ENCODE measurements at places on chromosomes 4 and X.

GRCh38 chr4:10200869-10201268 lies 84.3 kb upstream of the WDR1 start:
- DNase-seq, result no peak

GRCh38 chr4:77376788-77377460 lies 219.9 kb downstream of the CCNG2 start:
- DNase-seq, result no peak

DNA sequence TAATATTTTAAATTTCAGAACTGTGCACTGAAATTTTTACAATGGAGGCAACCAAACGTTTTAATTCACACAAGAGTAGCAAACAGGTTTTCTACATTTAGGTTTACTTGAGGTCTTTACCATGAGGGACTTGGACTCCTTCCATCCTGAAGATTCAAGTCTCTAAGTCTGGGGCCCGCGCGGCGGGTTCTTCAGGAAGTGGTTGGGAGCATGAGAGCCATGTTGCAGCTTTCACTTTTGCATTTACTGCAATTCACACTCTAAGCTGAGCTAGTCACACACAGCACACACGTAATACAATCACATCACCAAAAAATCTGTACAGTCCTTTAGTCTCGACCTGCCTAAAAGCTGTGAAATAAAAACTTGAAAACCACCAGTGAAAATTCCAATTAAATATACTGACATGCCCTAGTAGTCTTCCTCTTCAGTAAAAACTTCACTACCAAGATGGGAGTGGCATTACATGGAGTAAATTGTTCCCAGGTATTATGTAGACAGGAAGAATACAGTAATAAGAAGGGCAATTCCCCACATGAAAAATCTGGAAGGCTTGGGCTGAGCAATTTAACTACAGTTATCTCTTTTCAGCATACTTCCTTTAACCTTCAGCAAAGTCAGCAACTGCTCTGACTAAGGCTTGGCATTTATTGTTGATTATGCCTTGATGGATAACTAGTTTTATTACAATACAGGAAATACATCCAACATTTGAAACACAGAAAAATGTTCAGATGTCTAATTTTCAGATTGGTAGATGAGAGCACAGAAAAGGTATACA lies 571.1 kb upstream of the DIPK2B start:
- no peak for DNase-seq

DNA sequence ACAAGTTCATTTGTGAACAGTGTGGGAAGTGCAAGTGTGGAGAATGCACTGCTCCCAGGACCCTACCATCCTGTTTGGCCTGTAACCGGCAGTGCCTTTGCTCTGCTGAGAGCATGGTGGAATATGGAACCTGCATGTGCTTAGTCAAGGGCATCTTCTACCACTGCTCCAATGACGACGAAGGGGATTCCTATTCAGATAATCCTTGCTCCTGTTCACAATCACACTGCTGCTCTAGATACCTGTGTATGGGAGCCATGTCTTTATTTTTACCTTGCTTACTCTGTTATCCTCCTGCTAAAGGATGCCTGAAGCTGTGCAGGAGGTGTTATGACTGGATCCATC lies 5.5 kb downstream of the SPRY1 start:
- no peak for DNase-seq

GRCh38 chr4:155241664-155242063 lies 33.2 kb downstream of the NPY2R start:
- DNase-seq, result no peak

DNA sequence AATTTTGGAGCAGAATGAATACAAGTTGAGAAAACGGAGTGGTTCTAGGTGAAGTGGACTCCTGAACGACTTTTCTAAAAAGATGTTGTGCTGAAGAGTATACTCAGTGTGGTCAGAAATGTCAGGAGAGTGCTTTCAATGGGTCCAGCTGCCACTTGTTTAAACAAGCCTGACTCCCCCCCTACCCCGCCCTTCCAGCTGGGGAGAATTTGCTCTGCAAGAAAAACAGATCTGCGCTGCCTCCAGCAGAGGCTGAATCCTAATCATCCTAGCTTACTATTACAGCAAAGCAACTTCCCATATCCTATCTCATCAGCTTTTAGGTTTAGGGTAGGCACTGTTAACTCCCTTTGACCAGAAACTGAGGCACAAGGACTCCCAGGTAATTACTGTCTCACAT lies 1.9 kb downstream of the MAP3K15 start:
- no peak for DNase-seq

GRCh38 chr4:3736806-3737205 lies 29.4 kb upstream of the ADRA2C start:
- DNase-seq, result no peak

- DNase-seq, result peak; percentile 32
Measured at GRCh38 chrX:37825215-37825842, 22.0 kb downstream of the DYNLT3 start.

- DNase-seq, result no peak
Measured at GRCh38 chr4:25007598-25007997, 23.1 kb downstream of the LGI2 start.

- no peak for DNase-seq
Measured at GRCh38 chr4:6419452-6420028, 52.9 kb downstream of the PPP2R2C start.

- DNase-seq, result no peak
Measured at GRCh38 chrX:41604766-41605543, 83.8 kb upstream of the GPR34 start.

- no peak for DNase-seq
Measured at GRCh38 chrX:109049903-109050302, 313.5 kb upstream of the IRS4 start.

DNA sequence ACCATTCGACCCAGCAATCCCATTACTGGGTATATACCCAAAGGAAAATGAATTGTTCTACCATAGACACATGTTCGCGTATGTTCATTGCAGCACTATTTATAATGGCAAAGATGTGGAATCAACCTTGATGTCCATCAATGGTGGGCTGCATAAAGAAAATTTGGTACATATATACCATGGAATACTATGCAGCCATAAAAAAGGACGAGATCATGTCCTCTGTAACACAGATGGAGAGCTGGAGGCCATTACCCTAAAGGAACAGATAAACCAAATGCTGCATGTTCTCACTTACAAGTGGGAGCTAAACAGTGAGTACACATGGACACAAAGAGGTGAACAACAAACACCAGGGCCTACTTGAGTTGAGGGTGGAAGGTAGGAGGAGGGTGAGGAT lies 45.1 kb downstream of the SCML2 start:
- DNase-seq, result no peak

DNA sequence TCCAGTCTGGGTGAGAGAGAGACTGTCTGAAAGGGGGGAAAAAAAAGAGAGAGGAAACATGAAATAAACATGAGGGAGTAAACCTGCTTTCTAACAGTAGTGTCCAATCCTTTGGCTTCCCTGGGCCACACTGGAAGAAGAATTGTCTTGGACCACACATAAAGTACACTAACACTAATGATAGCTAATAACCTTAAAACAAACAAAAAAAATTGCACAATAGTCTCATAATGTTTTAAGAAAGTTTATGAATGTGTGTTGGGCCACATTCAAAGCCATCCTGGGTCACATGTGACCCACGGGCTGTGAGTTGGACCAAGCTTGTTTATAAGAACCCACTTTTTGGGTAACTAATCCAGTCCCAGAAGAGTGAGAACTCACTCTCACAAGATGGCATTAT lies 30.3 kb downstream of the PDS5A start:
- DNase-seq, result no peak

GRCh38 chr4:155543126-155543765 lies 123.4 kb upstream of the GUCY1A1 start:
- DNase-seq, result no peak

DNA sequence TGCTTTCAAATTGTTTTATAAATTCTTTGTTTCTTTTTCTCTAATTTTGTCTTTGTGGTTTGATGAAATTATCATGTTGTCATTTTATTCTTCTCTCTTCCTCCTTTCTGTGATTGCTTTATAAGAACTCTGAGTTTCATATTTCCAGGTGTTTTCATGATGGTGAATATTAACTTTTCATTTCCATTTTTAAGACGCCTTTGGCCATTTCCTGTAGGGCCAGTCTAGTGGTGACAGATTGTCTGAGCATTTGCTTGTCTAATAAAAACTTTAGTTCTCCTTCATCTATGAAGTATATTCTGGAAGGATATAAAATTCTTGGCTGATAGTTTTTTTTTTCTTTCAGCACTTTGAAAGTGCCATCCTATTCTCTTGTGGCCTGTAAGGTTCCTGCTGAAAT lies 128.1 kb downstream of the FAM13A start:
- DNase-seq, result no peak

- no peak for DNase-seq
Measured at GRCh38 chr4:78651250-78651860, 99.8 kb downstream of the ANXA3 start.

- no peak for DNase-seq
Measured at GRCh38 chr4:8701126-8702019, 108.8 kb downstream of the CPZ start.

DNA sequence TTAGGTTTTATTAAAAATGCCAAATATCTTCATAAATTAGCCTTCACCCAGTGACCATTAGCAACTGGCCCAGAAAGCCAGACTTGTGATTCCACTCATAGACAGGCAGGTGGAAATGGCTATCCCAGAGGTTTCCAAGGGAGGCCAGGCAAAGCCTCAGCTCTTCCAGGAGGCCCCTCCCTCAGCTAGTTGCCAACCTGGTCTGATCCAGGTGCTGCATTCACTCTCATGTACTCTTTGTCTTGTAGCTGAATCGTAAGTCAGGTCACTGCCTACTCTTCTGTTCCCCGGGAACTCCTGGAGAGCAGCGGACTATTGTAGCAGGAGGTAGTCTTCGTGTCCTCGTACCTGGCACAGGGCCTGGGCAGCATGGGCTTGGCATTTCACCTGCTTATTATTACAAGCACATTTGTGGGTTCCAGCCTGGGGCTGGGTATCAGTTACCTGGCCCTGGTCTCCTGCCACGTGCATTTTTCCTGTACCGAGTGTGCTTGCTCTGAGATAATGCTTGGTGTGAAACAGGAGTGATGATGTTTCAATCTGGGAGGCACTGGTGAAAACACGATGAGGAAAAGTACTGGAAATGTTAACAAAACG lies 101.6 kb downstream of the FAM193A start:
- DNase-seq, result no peak

DNA sequence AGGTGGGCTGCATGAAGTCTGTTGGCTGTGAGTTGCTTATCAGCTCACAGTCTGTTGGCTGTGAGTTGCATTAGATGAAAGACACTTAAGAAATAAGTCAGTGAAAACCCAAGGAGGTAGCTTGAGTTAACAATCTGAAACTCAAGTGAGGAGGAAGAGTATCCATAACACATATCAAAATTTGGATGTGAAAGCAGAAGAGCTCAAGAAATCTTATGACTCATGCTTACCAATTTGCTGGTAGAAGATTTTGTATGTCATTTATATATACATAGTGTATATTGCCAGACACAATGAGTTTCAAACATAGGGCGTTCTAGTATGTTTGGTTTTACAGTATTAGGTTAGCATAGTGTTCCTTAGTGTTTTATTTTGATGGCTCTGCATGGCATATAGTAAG lies 107.4 kb downstream of the DDIT4L start:
- DNase-seq, result no peak

DNA sequence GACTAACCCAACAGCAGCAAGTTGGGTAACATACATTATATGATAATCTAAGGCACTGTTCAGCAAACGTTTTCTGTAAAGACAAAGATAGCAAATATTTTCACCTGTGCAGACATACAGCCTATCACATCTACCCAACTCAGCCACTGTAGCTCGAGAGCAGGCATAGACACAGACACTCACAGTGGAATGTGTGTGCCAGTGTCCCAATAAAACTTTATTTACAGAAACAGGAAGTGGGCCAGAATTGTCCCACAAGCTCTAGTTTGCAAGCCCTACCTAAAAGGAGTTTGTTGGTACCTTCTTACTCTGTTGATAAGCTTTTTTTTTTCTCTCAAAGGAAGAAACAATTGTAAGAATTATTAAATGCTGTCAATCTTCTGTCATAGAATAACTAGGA lies 11.9 kb upstream of the FAM9A start:
- no peak for DNase-seq

GRCh38 chr4:187726485-187726884 lies 269.1 kb upstream of the ZFP42 start:
- no peak for DNase-seq

DNA sequence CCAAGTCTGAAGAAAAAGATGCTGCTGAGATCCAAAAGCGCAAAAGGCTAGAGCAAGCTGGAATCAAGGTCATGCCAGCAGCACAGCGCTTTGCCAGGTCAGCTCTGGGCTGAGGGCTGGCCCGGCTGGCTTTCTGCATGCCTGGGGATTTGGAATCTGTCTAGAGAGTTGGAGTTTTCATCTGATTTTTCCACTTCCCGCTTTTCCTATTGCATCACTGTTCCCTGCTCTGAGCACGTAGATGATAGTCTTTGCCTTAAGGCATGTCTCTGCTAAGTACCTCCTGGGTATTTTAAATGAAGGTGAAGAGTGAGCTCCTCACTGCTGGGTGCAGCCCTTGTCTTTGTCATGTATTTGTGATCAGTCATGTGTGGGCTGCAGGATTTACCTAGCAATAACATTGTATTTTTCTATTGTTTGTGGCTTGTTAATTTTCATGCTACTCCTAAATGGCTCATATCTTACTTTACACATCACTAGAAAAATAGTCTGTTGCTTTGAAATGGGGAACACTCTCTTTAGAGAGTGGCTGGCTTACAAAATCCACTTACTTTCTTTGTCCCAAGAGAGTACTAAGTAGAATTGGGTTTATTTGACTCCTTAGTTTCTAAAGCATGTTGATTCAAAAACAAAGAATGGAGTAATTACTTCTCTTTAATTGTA lies 82.8 kb downstream of the LIMCH1 start:
- DNase-seq, result no peak

DNA sequence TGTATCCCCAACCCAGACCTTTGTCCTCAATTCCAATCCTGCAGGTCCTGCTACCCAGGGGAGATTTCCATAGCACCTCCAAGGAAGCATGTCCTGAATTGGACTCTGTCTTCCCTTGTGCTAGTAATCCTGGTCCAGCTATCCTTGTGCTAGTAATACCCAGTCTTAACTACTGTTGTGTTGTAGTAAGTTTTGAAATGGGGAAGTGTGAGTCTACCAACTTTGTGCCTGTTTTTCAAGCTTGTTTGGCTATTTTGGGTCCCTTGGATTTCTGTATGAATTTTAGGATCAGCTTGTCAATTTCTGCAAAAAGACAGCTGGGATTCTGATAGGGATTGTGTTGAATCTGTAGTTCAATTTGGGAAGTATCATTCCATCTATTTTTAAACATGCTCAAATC lies 51.4 kb downstream of the CD99L2 start:
- no peak for DNase-seq

GRCh38 chr4:71863457-71863856 lies 79.6 kb upstream of the GC start:
- no peak for DNase-seq

- no peak for DNase-seq
Measured at GRCh38 chrX:85698921-85699320, 319.5 kb upstream of the POF1B start.

GRCh38 chr4:103934178-103934789 lies 214.5 kb upstream of the TACR3 start:
- DNase-seq, result peak; percentile 1

GRCh38 chr4:161519611-161520010 lies 644.2 kb downstream of the FSTL5 start:
- DNase-seq, result no peak
